Activated T-helper 1 cell treated with anti-CD3 and anti-CD28 coated beads, Interleukin-12 subunit alpha, Interleukin-12 subunit beta, Interleukin-2, Interleukin-4 antibody, amounts not matched to agents 30 ng/mL and 10 ng/mL and 1 ng/mL, durations not matched to agents 14 hours and 24 hours and 36 hours (primary cell): ENCODE measurements at places on chromosomes 3 and 15. TPM values are rescaled to one million over a fixed set of nuclear protein-coding genes. Genes with fewer than 3 reads are reported as not detected.

DNA sequence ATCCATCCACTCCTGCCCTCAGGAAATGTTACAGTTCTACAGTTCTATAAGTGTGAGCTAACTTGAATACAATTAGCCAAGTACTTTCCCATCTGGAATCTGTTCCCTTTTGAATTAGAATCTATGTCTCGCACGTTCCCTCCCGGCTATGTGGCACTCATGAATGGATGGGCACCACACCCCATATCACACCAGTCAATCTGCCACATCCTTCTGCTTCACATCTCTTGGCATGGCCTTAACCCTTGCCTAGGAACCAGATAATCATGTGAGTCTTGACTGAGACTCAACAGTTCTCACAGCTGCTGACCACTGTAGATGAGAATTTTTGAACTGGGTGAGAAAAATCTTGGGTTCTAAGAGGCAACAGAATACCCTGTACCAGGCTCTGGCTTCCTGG, 180.2 kb downstream of the TNIK start:
- no peak for DNase-seq

DNA sequence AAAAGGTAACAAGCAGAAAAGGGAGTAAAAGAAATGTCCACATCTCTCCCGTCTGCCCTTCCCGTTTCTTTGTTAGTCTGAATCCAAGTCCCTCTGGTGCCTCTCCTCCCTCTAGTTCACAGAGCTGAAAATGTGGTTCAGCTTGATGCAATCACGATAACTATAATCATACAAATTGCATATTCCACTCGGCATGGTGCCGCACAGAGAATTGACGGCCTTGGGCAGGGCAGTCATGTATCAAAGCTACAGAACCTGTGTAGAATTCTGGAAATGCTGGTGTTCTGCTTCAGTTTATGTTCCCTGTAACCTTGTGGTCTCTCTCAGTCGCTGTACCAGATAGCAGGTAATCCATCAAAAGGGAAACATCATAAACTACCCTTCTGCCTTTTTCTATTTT, 562.9 kb upstream of the CBLB start:
- DNase-seq, result no peak

DNA sequence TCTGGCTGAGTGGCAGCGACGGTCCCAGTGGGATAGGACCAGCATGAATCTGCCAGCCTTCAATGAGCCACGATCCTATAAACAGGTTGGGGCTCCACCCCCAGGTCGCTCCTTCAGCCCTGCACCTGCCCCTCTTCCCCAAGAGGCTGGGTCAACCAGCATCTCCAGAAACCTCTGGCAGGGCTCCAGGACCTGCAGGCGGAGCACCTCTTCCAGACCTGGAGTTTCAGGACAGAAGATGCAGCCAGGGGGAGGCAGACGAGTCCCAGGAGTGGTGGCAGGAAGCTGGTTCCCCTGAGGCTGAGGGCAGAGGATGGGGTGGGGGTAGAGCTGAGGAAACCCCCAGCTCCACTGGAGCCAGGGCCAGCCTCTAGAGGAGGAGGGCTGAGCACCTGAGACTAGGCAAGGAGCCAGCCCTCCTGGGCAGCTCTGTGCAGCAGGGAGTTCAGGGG, at the start of gene PLA2G4D:
Gene PLA2G4D, minus strand, starts transcription at position 51 of the 452 bp plus-strand sequence. CDS start 103 bp downstream, outside the sequence.
- DNase-seq, result no peak

DNA sequence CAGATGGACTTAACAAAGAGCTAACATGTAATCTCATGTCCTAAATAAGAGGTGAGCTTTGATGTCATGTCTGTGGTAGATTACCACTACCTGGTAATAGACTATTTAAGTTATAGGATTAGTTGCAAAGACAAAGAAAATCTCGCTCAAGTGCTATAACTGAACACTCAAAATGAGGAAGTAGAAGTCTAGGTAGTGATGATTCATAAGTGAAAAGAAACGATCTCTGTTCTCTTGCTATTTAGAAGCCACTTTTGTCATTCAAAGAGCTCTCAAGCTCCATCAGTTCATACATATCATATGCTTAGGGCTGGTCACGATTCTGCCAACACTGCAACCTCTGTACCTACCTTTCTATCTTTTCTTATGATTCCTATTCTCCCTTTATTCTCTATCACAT, 110.9 kb downstream of the EDEM1 start:
- DNase-seq, result no peak

- no peak for DNase-seq
Measured at GRCh38 chr3:127742580-127742979, 69.8 kb downstream of the ABTB1 start.

- no peak for DNase-seq
Measured at GRCh38 chr3:38311476-38311875, 29.4 kb downstream of the SLC22A14 start.

- DNase-seq, result no peak
Measured at GRCh38 chr15:49865925-49866757, 245.3 kb downstream of the DTWD1 start.

GRCh38 chr15:78061963-78062427, 15.5 kb downstream of the TBC1D2B start:
- peak; percentile 55 for DNase-seq

GRCh38 chr3:169303660-169304059, 359.9 kb downstream of the MECOM start:
- no peak for DNase-seq

- DNase-seq, result no peak
Measured at GRCh38 chr3:9703736-9704346, at the start of gene CPNE9. Gene CPNE9, plus strand, starts transcription at chr3:9703833. Its CDS starts 164 bp downstream, at chr3:9703997.

The MCF2L2 gene
- total RNA-seq, result 4.1 and 6.1 TPM in 2 replicates

The IMPG2 gene
- 0.05 and 0.13 TPM in 2 replicates for total RNA-seq

The GOLGA6L7 gene
- not detected in 2 replicates for total RNA-seq

The ISLR gene
- total RNA-seq, result not detected in 2 replicates
